Foreskin fibroblast (primary cell): ENCODE measurements at places on chromosomes 7 and 10.
A peak's percentile ranks its signal among the peaks of the same experiment; 100 is the strongest.

DNA sequence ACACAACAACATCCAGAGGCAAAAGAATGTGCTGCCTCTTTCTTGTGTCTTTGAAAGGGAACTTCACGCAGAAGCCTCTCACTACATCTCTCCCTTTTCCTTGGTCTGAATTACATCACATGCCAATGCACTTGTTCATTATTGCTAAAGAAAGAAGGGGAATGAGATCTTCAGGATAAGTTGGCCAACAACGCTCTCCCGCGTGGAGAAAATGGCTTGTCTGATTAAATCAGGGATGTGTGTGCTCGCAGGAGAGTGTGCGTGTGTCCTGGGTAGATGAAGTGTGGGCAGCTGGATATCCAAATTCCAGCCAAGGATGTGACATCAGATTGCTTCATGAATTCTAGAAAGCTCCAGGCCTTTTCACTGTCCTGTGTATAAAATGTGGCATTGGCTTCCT lies 541.6 kb upstream of the FZD8 start:
- no peak for DNase-seq

DNA sequence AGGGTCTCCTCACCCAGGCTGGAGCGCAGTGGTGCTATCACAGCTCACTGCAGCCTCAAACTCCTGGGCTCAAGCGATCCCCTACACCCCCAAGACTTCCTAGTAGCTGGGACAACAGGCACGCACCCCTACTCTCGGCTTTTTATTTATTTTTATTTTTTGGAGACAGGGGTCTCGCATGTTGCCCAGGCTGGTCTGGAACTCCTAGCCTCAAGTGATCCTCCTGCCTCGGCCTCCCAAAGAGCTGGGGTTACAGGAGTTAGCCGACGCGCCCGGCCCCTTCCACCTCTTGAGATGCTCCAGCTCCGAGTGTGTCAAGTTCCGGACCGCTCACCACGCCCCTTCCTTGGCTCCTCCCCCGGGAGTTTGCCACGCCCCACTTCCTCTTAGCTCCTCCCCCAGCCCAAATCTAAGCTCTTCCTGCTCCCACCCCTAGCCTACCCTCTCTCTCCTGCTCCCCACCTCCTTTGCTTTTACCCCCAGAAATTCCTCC lies 6.3 kb downstream of the NAT16 start:
- DNase-seq: peak; percentile 46

DNA sequence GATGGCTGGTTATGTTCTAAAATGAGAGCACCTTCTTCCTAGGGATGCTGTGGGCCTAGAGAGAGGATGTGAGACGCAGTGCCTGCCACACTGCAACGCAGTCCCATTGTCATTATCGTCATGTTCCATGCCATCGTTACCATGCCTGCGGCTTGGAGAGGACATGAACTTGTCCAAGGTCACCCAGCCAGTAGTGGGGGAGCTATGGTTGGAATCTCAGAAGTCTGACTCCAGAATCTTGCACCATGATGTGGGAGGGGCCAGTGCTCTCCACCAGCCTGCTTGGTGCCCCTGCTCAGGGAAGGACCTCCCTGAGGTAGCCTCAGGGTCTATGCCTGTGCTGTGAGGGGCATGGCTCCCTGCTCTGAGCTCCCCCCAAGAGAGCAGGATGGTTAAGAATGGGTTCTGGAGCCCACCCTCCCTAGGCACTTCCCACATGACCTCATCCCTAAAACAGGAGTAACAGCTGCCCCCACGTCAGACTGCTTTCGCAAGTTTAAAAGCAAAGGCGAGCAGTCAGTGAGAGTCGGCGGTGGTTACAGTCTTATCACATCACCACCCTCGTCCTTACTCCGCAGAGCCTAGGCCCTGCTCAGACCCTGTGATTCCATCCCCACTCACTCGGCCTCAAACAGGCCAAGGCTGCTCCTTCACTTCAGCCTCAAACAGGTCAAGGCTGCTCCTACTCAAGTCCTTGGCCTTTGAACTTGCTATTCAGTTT lies 50.4 kb downstream of the HABP2 start:
- DNase-seq: no peak

DNA sequence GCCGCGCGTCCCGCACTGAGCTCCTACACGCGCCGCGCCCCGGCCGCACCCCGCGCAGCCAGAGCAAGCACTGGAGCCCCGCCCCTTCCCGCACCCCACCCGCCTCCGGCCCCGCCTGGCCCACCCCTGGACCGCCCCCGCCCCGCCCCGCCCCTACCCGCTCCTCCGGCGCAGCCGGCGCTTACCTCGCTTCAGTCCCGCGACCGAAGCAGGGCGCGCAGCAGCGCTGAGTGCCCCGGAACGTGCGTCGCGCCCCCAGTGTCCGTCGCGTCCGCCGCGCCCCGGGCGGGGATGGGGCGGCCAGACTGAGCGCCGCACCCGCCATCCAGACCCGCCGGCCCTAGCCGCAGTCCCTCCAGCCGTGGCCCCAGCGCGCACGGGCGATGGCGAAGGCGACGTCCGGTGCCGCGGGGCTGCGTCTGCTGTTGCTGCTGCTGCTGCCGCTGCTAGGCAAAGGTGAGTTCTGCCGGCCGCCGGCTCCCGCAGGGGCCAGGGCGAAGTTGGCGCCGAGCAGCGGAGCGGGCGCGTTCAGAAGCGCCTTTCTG lies at the start of gene RET:
RET (plus strand) TSS at position 194 of the 545 bp plus-strand sequence; CDS start at position 384, 190 bp downstream.
- DNase-seq: peak; percentile 32

DNA sequence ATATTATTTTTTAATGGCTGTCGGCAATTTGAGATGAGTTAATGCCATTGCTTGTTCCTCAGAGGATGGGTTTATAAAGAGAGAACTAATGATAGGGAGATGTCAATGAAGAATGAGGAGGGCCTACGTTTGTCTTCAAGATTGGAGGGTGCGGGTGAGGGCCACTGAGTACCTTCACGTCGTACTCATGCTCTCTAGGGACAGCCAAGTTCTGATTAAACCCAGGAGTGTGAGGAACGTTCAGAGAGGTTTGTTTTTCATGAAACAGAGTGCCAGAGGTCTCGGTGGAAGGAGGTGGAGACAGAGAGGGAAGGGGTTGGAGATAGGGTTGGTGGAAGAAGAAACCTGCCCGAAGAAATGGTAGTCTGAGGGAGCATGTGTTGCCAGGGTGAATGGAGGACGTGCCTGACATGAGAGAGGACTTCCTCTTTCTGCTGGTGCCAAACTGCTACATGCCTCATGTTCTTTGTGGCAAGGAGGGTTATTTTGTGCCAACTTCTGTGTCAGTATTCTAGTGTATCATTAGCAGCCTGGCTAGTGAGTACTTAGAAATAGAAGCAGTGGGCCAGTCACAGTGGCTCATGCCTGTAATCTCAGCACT lies 8.9 kb downstream of the DHTKD1 start:
- no peak for DNase-seq

- DNase-seq: no peak
Observed at GRCh38 chr7:155684543-155684942, 40.1 kb downstream of the RBM33 start.

DNA sequence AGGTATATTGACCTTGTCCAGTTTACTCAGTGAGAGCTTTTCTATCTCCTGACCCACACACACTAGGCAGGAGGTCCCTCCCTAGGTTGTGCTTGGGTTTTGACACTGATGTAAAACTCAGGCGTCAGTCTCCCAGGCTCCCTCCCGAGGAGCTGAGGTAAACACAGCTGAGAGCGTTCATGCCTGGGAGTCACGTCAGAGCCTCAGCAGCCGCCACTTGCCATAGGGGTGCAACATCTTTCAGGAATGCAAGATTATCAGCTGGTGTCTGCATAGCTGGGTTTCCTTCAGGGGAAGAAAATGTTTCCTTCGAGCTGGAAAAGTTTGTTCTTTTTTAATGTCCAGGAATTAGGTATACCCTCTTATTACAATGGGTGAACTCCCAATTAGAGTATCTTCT lies 70.6 kb downstream of the FGFR2 start:
- DNase-seq: no peak

DNA sequence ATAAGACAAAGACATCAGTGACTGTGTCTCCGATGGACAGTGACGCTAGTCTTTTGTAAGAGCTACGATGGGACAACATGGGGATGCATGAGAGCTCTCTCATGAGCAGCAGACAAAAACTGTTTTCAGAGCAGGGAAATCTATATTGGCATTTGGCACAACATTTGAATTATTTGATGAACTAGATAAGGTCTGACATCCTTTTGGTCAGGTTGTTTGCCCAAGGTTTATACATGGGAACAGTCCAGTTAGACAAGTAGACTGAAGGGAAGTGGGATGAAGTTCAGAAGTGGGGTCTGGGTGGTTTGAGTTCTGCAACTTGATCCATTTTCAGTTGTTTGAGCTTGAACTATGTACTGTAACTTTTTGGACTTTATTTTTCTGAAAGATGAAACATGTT lies 50.8 kb downstream of the BUB3 start:
- no peak for DNase-seq

GRCh38 chr10:14652067-14652466 lies 122.6 kb downstream of the FAM107B start:
- no peak for DNase-seq

- DNase-seq: no peak
Observed at GRCh38 chr10:48282829-48283228, 8.3 kb upstream of the FRMPD2 start.

DNA sequence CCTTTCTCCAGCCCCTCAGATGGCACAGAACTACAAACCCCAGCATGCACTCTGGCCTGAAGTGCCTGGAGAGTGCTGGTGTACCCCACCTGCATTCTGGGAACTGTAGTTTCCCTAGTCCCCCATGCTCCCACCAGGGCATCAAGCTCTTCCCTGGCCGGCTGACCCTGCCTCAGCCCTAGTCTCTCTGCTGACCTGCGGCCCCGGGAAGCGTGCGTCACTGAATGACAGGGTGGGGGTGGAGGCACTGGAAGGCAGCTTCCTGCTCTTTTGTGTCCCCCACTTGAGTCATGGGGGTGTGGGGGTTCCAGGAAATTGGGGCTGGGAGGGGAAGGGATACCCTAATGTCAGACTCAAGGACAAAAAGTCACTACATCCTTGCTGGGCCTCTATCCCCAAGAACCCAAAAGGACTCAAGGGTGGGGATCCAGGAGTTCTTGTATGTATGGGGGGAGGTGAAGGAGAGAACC lies 2.1 kb downstream of the NOS3 start:
- DNase-seq: no peak

GRCh38 chr7:127865466-127865865 lies 165.8 kb downstream of the LRRC4 start:
- DNase-seq: peak; percentile 68

DNA sequence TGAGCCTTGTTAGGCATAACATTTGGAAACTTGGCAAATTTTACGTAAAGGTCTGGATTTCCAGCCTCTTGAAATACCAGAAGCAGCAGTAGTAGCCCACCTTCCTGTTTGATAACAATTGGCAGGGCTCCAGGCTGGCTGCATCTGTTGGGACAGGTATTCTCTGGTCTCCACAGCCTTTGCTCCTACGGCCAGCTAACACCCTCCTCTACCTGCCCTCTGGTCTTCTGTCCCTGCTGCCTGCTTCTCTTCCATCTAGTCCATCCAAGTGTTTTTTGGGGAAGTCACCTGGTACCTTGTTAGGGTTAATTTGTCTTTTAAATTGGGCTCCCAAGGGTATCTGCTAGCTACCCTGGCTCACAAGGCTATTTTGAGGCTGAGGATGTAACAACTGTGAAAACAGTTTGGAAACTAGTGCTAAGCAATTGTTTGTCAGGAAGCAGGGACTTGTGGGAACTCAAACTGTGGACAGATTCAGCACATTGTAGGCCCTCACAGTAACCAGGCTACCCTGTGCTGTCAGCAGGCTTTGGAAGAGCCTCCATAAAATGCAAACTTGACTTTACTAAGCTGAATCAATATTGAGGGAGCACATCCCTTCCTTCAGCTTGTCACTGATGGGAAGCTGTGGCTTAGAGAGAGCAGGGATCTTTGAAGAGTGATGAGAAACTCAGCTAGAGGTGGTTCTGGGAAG lies 8.5 kb downstream of the RPS24 start:
- no peak for DNase-seq

- DNase-seq: peak; percentile 5
Observed at GRCh38 chr7:36473454-36474282, 84.0 kb downstream of the ANLN start.

GRCh38 chr10:919481-919880 lies 12.0 kb downstream of the LARP4B start:
- no peak for DNase-seq

GRCh38 chr7:133522501-133522900 lies 269.6 kb downstream of the EXOC4 start:
- DNase-seq: no peak

- no peak for DNase-seq
Observed at GRCh38 chr10:77071001-77071511, 566.6 kb downstream of the KCNMA1 start.

GRCh38 chr7:106535234-106535932 lies 125.6 kb downstream of the CCDC71L start:
- peak; percentile 62 for DNase-seq

GRCh38 chr10:12073526-12073925 lies 4.8 kb downstream of the DHTKD1 start:
- peak; percentile 75 for DNase-seq

DNA sequence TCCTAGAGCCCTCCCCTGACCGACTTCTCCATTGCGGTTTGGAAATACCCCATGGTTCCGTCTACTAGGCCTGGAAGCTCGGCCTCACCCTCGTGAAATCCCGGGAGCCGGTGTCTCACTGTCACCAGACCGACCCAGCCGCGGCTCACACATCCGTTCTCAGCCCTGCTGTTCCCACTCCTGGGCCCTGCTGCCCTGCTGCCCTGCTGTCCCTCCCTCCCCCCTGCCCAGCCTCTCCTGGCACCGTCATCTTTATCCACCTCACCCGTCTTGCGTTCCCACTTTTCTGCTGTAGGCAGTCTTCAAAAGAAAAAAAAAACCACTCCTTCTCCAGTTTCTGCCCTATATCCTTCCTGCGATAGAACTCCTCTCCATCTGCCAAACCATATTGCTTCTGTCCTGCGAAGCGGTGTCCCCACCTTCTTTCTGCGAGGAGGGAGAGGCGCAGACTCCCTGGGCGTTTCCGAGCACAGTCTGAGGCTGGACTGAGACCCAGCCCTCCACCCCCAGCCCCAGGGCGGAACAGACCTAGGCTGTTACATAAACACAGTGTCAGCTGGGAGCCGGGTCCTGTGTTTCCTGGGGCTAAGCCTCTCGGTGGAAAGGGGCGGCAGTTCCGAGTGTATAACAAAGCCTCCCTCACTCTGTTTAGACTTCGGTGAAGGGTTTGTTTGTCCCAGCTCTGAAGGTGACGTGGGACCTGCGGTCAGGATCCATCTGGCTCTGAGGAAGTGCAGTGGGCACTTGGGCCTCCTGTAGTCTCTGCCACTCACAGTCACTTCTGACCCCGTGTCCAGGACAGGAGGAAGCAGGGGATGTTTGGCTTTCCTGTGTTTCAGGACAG lies 2.8 kb downstream of the AGAP3 start:
- DNase-seq: peak; percentile 82

DNA sequence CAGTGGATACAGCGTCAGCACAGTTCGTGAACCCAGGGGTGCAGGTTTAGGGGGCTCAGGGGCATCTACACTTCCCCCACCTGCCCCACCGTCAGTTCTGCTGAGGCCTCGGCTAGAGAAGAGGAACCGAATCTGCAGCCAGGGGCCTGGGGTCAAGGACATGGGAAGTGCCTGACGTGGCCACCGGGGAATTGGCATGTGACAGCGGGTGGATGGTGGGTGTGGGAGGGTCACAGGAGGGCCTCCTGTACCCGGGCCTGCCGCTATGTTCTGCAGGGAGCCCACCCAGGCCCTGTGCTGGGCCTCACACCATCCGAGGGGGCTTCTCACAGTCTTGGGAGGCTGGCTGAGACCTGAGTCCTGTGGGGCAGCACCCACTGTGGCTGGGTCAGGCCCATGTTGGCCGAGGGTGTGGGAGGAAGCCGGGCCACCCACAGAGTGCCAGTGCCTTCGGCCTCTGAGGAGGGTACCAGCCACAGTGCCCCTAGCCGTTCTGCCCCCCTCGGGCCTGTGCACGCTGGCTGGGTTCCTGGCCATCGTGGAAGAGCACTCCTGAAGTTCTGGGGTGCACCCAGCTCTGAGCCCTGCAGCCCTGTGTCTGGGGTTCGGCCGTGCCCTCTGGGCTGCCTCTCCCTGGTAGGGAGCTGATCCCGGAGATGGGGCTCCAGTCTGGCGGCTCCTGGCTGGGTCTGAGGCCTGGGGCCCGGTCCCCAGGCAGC lies 5.9 kb downstream of the TTYH3 start:
- DNase-seq: no peak
